ENCODE measurements at places on chromosomes 13 and 19. TPM values are rescaled to one million over a fixed set of nuclear protein-coding genes. Genes with fewer than 3 reads are reported as not detected.

The ACP5 gene
- total RNA-seq: 11.8 TPM

- DNase-seq: no peak
Measured at GRCh38 chr13:112826565-112826964, 136.7 kb downstream of the ATP11A start.

DNA sequence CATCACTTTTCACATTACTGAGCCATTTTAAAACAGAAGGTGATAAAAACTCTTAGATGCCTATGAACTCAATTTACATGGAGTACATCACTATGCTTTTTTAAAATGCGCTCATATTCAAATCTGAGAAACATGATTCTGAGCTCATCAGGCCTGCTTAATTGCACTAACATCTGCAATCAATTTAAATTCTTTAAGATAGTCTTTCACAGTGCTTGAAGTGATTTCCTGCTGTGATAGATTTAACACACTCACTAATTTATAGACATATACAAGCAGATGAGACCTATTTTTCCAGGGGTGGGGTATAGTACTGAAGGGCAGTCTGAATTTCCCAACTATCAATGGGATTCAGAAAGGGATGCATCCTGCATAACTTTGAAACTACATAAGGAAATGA lies 82.9 kb downstream of the DIAPH3 start:
- DNase-seq: no peak

GRCh38 chr19:49718511-49718910 lies 27.6 kb downstream of the CPT1C start:
- DNase-seq: peak; percentile 37

The ZNF814 gene
- 3.6 TPM for total RNA-seq

Data from Caki2 (cell line).